Purkinje cell (primary cell): ENCODE measurements at places on chromosomes 3 and 15. TPM values are rescaled to one million over a fixed set of nuclear protein-coding genes. Genes with fewer than 3 reads are reported as not detected.

GHRL gene
- polyA plus RNA-seq: not detected in 2 replicates

SPINK8 gene
- polyA plus RNA-seq: not detected in 2 replicates

KNG1 gene
- polyA plus RNA-seq: not detected in 2 replicates

SNTN gene
- 3.5 TPM in 1 of 2 replicates, not detected in the other for polyA plus RNA-seq

SEMA3G gene
- 0.20 TPM in 1 of 2 replicates, not detected in the other for polyA plus RNA-seq

ECE2 gene
- polyA plus RNA-seq: 1.2 and 3.1 TPM in 2 replicates

ANKRD63 gene
- not detected in 2 replicates for polyA plus RNA-seq

TMEM207 gene
- not detected in 2 replicates for polyA plus RNA-seq

ZNF106 gene
- 20.3 and 28.7 TPM in 2 replicates for polyA plus RNA-seq

NAALADL2 gene
- 5.1 and 24.4 TPM in 2 replicates for polyA plus RNA-seq

OCA2 gene
- 0.11 TPM in 1 of 2 replicates, not detected in the other for polyA plus RNA-seq

ZIC4 gene
- polyA plus RNA-seq: 2.5 and 8.3 TPM in 2 replicates

RASGRP1 gene
- 2.1 and 12.9 TPM in 2 replicates for polyA plus RNA-seq

AHSG gene
- not detected in 2 replicates for polyA plus RNA-seq

ROBO1 gene
- polyA plus RNA-seq: 8.3 and 8.6 TPM in 2 replicates

MCF2L2 gene
- 7.0 and 21.9 TPM in 2 replicates for polyA plus RNA-seq

CCDC191 gene
- 3.4 and 10.9 TPM in 2 replicates for polyA plus RNA-seq

CADM2 gene
- 94.3 and 107 TPM in 2 replicates for polyA plus RNA-seq
